ENCODE measurements at places on chromosomes 6 and 20.

DNA sequence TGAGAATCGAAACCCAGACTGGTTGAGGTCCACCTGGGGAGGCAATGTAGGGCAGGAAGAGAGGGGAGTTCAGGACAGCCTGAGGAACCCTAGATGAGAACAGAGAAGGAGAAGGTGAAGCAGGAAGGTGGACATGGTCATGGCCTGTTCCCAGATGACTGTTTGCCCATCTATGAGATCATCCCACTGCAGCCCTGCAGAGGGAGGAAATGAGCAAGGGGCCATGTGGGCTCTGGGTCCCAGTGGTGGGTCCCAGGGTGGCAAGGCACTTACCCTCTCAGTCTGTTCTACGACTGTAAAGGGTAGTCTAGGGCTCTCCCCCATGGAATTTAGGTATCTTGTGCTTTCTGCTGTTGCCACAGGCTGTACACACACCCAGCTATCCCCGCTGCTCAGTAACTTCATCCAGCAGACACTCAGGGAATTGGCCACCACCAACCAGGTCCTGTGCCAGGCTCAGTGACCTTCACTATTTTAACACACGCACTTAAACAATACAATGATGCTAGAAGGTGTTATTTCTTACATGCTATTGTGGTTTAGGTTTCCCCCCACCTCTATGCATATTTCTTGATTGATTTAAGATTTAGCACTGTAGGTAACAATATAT is 89.8 kb downstream of the TOX2 start:
- no peak for DNase-seq

GRCh38 chr20:40860487-40860902 is 168.1 kb upstream of the TOP1 start:
- no peak for DNase-seq

DNA sequence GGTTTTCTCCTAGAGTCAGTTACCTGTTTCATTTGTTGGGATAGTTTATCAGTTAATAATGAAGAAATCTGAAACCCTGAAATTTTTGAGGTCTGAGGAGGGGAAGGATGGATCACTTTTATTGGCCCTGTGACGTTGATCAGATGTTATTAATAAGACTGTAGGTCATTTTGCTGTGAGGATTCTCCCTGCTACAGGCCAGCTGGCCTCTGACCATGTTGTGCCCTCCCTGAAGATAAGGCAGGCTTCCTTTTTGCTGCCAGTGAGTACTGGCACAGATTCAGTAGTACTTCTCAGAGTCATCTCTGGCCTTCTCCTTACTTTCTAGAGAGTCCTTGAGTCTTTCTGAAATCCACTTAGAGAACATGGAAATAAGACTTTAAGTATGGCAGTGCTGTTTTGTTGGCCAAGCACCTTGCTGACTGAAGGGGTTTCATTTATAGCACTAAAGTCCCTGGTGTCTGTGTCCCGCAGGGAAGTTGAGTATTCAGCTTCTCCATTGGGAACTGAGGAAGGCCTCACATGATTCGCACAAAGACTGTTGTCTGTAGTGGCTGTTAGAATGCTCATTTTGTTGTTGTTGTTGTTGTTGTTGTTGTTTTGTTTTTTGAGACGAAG is 202.6 kb downstream of the DTNBP1 start:
- no peak for DNase-seq

- DNase-seq: peak; percentile 9
Observed at GRCh38 chr6:74073429-74073828, 377.4 kb downstream of the CD109 start.
